Brain microvascular endothelial cell (primary cell): ENCODE measurements at places on chromosomes 6 and 20.

DNA sequence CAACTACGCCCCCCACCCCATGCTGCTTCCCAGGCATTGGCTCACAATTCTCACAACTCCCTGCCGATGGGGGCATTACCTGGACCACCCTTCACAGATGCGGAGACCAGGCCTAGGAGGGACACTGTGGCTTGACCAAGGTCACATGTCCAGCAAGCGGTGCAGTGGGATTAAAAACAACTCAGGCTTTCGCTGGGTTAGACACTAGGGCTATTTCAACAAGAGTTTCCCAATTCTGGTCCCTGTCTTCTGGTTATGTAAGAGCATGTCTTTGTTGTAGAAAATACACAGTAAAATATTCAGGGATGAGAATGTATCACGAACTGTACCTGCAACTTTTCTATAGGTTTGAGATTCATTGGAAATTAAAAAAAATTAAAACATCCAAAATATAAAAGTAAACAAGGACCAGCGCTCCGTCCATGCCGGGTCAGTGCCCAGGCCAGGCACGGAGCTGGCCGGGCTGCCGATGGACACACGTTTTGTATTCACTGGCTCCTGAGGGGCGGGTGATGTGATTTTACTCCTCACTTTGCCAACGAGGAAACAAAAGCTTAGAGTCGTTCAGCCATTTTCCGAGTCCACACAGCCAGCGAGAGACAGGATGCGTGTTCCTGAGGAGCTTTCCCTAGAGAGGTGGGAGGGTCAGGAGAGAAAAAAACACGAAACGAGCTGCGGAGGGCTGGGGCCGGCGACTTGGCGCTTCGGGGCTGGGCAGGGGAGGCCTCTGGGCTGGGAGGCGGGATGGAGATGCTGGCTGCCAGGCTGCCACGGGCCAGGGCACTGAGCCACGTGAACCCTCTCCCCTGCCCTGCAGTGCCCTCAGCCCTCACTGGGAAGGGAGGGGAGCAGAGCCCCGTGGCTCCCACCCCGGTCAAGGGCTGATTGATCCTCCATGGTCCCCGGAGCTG is 17.1 kb upstream of the VSTM2L start:
- no peak for DNase-seq

GRCh38 chr6:111674883-111675282 is 69.2 kb upstream of the TRAF3IP2 start:
- no peak for DNase-seq

DNA sequence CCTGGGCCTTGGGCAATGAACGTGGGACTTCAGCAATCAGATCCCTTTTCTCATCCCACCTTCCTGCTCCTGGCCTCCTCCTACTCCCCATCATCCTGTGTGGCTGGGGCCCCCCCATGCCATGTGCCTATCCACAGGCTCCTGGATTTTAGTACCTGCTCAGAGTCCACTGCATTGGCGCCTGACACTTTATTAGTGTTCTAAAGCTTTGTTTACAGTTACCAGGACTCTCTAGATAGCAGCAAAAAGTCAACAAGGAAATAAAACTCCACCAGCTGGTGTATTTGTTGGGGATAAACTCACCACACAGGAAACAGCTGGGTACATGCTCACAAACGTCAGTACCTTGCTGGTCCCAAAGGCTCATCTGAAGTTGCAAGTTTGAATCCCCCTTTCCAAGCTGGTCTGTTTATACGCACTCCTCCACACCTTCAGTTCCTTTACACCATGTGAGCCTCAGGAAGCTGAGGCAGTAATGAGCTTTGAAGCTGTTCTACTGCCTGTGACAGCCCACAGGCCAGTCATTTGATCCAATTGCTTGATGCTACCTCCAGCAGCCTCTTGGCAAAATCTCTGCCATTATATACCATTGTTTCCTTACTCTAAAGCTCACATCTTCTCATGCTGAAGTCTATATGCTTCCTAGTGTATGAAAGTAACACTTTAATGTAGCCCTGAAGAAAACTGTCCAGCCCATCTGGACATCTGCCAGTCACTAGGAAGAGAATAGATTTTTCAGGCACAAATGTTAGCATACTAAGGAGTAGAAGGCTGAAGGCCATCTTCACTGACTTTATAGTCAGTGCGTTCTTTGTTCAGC is 76.6 kb downstream of the ANKEF1 start:
- DNase-seq: no peak

DNA sequence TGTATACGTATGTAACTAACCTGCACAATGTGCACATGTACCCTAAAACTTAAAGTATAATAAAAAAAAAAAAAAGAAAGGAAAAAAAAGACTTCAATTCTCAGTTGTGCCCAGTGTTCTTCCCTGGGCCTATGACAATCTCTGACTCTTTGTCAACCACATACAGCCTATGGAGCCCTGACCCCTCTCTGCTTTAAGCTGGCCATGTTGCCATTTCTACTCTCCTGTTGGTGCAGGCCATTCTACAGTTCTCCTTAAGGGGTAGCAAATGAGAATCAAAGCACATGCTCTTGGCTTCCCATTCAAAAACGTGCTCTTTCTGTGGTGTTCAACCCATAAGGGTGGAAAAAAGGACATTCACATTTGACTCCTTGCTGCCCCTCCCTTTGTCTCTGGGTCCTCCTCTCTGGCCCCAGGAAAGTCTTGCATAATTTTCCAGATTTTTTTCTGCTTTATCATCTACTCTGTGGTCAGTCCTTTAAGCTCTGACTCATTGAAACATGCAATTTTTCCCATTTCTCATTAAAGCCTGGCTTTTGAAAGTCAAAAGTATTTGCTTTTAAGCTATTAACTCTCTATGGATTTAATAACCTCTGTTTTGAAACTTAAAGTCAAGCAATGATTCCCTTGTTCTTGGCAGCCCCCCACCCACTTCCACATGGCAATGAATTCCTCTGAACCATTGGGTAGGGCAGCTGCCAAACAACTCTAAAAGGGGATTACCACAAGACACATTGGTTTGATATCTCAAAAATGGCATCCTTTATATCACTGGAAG is 208.6 kb upstream of the MCHR2 start:
- DNase-seq: peak; percentile 83

- DNase-seq: no peak
Measured at GRCh38 chr6:164102693-164103092, 688.2 kb downstream of the QKI start.

DNA sequence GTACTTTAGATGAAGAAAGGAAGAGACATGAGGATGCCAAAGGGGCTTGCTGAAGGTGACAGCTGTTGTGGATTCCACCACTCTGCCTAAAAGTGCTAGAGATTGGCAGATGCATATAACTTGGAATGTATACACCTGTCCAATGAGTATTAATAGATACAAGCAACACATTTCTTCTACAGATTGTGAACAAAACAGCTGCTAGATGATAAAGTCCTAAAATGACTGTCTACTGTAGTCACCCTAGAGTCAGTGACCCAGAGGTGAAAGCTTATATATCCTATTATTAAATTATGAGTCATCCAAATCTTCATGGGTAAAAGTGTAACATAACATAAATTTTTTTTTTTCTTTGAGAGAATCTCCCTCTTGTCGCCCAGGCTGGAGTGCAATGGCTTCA is 5.2 kb downstream of the RNF217 start:
- DNase-seq: no peak

DNA sequence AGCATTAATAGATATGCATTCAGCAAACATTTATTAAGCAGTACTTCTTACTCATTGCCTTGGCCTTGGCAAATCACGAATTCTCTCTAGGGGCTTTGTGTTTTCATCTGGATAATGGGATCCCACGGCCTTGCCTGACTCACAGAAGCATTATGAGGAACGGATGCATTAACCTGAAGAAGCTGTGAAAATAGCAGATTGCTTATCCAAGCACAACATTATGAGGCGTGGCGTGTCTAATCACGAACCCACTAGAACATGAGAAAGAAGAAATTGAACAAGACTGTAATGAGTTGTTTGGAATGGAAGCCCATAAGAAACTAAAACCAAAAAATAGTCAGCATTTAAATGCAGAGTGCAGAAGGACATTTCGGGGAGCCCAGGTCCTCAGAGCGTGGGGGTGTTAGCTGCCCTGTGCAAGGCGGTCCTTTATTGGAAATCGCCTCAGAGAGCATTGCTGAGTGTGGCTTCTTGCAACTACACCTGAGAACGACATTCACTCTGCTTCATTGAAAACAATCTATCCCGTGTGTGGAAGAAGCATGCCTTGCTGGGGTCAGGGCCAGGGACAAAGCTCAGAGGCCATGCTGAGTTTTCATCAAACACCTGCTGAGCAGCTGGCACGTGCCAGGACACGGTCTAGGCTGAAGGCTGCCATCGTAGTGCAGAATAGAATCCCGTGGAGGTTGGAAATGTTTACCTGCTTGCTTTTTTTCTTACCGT is 179.9 kb downstream of the ZDHHC14 start:
- DNase-seq: no peak

- no peak for DNase-seq
Measured at GRCh38 chr6:71289039-71289801, 609 bp downstream of the OGFRL1 start.

DNA sequence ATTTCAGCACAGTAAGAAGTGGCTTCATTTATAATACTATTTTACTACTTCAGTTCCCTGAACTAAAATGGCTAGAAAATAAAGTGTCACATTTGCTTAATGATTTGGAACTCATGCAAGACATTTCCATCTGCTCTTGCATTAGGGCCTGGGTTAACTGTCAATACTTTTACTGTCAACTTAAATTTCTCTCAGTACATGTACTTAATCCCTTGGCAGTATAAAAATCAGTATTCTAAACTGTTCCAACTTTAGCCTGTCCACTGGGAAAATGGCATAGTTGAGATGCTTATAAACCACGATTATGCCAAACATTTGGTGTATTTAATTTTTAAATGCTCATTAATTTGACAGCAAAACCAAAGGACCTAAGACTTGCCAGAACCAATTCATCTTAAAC is 154.5 kb downstream of the ASCC3 start:
- DNase-seq: no peak

GRCh38 chr20:41116282-41116956 is 20.9 kb upstream of the PLCG1 start:
- DNase-seq: no peak
